Muscle of back (tissue), 13 donors: ENCODE measurements at places on chromosomes 16 and 17.
A peak's percentile ranks its signal among the peaks of the same experiment; 100 is the strongest.

GRCh38 chr17:33637534-33637933 is 344.4 kb upstream of the ASIC2 start:
- DNase-seq: no peak

GRCh38 chr16:2210386-2211365 is at the start of gene BRICD5:
Gene BRICD5 (minus strand): TSS chr16:2210863. CDS start chr16:2210833, 30 bp downstream.
- no peak for DNase-seq

DNA sequence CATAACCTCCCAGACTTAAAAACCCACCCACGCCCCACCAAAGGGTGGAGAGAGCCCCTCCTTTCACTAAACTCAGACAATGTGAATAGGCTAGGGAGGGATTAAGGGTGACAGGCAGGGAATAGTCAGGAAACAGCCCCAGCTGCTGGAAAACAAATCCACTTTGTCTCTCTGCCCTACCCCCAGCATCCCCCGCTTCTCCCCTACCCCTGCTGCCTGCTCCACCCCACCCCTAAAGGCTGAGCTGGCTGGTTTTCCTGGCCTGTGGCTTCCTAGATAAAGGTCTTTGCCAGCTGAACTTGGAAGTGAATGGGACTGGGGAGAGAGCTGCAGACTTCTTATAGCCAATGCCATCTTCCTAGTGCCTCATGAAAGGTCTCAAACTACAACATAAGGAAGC is 15.0 kb downstream of the CAVIN1 start:
- DNase-seq: no peak

GRCh38 chr17:72421128-72422092 is 300.6 kb downstream of the SOX9 start:
- DNase-seq: peak; percentile 21

DNA sequence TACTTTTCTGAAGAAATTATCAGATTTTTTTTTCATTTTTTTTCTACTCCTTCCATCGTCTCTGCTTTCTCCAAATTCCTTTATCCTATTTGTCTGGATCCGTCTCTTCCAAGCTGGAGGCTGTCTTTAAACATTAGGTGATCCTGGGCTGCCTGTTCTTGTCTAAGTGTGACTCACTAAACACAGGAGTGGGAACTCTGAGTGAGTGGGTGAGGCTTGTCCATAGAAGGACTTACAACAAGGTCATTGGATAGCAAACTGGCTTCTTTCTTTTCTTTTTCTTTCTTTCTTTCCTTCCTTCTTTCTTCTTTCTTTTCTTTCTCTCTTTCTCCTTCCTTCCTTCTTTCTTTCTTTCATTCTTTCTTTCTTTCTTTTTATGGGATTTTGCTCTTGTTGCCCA is 18.2 kb downstream of the ALOX15 start:
- no peak for DNase-seq

DNA sequence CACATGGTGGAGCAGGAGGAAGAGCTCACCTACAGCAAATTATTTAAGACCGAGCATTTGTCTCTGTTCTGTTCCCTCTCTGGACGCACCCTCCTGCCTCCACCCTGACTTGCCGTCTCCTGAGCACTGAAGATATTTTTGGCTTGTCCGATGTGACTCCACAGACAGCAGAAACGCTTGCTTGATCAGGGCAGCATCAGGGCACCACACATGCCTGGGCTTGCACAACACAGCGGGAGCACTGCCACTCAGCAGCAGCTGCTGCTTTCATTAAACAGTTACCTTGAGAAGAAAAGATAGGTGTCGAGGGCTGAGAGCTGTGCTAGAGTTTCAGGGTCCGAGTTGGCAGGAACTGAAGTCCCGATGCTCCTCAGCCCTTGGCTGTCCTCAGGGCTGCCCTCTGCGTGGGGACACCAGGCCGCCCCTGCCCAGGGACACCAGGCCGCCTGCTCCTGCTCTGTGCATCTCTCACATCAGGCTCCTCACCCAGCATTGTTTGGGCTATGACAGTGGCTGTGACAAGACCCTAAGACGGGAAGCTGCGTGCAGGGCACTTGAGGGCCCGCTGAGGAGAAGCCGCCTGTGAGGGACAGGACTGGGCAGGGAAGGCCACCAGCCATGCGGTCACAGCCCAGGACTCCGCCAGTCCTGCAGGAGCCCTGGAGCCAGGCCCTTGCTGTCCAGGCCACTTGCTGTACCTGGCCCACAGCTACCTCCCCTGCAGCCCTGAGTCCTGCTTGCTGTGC is 21.3 kb upstream of the CDH15 start:
- DNase-seq: no peak

- DNase-seq: peak; percentile 30
These were observed 188.6 kb downstream of the DNAH9 start for GRCh38 chr17:11786711-11787438.

DNA sequence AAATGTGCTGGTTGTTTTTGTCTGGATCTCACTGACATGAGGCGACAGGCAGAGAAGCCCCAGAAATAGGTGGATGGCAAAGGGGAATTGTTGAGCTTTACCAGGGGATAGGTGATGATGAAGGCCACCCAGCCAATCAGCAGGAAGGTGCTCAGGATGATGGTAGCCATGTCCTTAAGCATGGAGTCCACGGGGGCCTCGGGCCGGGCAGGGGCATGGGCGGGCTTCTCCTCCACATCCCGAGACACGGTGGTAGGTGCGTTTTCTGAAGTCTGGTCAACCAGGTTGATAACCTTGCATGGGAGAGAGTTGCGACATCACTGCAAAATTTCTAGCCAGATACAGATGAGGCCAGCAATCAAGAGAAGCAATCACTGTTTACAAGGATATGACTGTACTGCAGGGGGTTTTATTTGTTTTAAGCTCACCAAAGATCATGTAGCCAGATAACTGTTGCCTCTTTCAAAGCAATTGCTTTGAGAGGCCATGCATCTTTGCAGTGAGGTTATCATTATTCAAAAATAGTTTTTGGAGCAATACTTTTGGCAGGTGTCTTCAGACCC is 37.3 kb upstream of the ICAM2 start:
- no peak for DNase-seq

GRCh38 chr16:3389663-3390338 is 11.0 kb downstream of the ZSCAN32 start:
- DNase-seq: no peak

- DNase-seq: no peak
These were observed 60.3 kb downstream of the RMI2 start for GRCh38 chr16:11405331-11406176.

DNA sequence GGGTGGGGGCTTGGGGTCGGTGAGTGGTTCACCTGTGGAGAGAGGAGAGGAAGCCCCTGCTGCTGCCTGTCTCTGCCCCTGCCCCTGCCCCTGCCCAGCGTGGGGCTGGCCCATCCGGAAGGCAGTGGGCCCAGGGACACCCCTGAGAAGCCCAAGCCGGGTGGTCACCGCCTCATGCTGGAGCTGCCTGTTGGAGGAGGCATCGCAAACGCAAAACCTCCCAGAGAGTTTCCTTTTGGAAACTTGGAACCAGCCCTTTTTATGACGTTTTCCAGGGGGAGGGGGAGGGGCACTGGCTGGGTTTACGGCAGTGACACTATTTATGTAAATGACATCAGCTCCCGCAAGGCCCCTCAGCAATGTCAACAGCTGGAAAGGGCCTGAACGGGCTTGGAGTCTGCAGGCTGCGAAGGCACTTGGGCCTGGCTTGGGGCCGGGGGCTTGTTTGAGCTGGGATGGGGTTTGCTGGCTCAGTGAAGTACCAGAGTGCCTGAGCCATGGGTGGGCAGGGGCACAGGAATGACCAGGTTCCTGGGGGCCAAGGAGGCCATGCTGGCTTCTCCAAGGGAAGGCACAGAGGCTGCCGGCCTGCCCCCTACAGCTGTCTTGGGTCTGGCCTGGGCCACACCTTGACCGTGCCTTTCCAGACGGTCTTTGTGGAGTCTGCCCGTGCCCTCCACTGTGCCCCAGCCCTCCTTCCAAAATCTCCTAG is 219.5 kb downstream of the NTN1 start:
- peak; percentile 96 for DNase-seq

GRCh38 chr17:4247361-4247970 is 16.3 kb downstream of the ANKFY1 start:
- DNase-seq: no peak

DNA sequence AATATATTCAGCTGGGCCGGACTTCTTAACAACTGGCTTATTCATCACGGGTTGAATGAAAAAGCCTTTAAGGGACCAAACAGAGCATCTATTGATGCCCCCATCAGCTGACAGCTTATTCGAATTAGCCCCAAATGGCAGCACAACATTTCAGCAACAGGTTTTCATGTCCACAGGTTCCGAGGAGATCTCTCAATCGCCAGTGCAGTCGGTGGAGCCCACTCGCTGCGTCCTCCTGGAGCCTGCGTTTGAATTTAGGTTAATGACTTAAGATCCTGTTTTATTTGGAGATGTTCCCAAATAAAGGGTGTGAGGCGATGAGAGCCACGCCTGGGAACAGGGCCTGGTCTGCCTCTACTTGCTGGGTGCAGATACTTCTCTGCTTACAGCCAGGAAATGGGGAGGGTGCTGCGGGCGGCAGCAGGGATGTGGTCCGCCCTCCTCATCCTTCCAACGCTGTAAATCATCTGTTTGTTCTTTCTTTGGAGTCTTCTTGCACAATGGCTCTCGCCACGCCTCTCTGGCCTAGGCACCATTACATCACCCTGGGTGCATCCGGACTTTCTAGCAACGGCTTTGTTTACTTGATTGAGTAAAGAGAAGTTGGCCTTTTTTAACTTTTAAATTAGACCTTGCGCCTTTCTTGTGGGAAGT is 22.6 kb downstream of the NDE1 start:
- peak; percentile 78 for DNase-seq

- DNase-seq: no peak
These were observed 66.3 kb upstream of the MYOCD start for GRCh38 chr17:12599186-12599920.

- peak; percentile 60 for DNase-seq
These were observed 8.5 kb upstream of the ANKRD11 start for GRCh38 chr16:89498839-89499238.

- no peak for DNase-seq
These were observed 6.3 kb downstream of the SOX8 start for GRCh38 chr16:987906-988305.

GRCh38 chr17:11909348-11909747 is 87.9 kb downstream of the ZNF18 start:
- DNase-seq: no peak

- DNase-seq: peak; percentile 46
These were observed 20.9 kb downstream of the COIL start for GRCh38 chr17:56939869-56940484.

DNA sequence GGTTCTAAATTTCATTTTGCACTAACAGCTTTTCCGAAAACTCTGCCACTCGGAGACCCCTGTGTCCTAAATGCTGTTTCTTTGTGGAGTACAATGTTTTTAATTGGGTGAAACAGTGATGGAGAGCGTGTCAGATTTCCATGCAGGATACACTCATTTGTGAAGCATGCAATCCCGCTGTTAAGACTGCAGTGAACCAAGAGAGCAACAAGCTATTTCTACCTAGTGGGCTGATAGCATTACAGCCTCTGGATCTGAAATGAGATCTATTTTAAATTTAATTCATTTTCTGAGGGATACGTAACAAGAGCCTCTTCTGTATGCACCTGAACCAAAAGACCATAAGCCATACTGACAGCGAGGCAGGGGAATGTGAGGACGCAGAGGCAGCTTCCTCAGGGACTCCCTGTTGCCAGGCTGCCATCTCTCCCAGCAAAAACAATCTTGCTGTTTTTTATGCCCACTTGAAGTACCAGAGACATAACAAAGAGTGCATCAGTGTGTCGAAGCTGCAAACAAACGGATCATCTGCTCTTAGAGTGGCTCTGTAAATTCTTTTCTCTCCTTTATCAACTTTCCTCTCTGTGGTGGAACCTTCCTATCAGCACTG is 199.9 kb upstream of the COX10 start:
- no peak for DNase-seq

DNA sequence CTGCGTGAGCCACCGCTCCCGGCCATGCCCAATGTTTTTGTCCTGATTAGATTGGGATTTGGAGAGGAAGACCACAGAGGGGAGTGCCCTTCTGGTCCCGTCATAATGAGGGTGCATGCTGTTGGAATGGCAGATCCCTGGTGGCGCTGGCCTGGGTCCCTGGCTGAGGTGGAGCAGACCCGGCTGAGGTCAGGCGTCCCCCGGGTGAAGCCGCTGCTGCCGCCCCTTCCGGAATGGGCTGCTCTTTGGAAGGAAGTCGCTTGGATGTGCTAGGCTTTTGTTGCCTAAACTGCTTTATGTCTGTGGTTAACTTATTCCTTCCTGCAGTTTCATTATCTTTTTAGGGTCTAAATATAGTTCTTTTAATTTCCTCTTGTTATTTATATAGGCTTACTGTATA is 120.3 kb upstream of the CHMP6 start:
- DNase-seq: no peak

DNA sequence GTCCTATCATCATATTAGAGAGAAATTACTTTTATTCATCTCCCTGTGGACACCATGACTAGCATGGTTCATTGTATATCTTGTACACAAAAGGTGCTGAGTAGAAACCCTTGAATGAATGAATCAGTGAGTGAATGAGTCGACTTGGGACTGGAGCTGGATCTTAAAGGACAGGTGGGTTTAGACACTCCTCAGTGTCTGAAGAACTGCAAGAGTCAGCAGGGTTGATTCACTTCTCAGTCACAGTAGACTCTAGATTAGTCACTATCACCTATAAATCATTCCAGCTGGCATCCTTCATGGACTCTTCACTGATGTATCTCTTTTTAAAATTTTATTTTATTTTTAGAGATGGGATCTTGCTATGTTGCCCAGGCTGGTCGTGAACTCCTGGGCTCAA is 30.1 kb upstream of the PMFBP1 start:
- no peak for DNase-seq

DNA sequence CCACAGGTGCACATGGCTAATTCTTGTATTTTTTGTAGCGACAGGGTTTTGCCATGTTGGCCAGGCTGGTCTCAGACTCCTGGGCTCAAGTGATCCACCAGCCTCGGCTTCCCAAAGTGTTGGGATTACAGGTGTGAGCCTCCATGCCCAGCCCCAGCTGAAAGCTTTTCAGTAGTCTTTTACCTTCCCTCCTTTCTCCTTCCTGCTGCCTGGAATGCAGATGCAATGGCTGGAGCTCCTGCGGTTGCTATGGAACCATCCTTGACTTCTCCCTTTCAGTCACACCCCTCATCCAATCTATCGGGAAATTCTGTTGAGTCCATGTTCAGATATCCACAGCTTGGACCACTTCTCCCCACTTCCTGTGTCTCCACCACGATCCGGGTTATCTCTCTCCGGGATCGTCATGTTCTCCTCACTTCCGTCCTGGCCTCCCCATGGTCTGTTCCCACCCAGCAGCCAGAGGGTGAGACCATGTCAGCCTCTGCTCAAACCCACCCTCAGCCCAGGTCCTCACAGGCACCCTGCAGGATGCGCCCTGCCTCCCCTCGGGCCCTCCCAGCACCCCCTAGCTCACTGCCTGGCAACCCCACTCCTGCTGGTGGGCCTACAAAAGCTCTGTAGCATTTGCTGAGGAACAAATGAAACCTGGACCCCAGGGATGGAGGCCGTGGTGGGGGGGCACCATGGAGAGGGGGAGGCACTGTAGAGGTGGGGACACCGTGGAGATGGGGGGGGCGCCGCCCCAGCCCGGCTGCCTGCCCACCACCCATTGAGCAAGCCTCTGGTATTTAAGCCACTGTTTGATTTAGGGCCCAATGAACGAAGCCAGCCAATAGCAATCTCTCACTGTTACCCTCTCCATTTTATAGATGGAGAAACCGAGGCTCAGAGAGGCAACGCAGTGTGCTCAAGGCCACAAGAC is 12.8 kb upstream of the SLC38A10 start:
- DNase-seq: no peak

GRCh38 chr16:5905935-5906334 is 808.3 kb upstream of the EEF2KMT start:
- DNase-seq: no peak

- DNase-seq: peak; percentile 68
These were observed 6.9 kb upstream of the CES3 start for GRCh38 chr16:66954097-66954659.
